Left renal pelvis (tissue), 4 donors: ENCODE measurements at places on chromosomes 12 and 14. TPM values are rescaled to one million over a fixed set of nuclear protein-coding genes. Genes with fewer than 3 reads are reported as not detected.

GRCh38 chr12:53225635-53226424 lies 6.2 kb downstream of the RARG start:
- DNase-seq = no peak

GRCh38 chr12:6817098-6817497 lies 4.5 kb upstream of the GPR162 start:
- no peak for DNase-seq

DNA sequence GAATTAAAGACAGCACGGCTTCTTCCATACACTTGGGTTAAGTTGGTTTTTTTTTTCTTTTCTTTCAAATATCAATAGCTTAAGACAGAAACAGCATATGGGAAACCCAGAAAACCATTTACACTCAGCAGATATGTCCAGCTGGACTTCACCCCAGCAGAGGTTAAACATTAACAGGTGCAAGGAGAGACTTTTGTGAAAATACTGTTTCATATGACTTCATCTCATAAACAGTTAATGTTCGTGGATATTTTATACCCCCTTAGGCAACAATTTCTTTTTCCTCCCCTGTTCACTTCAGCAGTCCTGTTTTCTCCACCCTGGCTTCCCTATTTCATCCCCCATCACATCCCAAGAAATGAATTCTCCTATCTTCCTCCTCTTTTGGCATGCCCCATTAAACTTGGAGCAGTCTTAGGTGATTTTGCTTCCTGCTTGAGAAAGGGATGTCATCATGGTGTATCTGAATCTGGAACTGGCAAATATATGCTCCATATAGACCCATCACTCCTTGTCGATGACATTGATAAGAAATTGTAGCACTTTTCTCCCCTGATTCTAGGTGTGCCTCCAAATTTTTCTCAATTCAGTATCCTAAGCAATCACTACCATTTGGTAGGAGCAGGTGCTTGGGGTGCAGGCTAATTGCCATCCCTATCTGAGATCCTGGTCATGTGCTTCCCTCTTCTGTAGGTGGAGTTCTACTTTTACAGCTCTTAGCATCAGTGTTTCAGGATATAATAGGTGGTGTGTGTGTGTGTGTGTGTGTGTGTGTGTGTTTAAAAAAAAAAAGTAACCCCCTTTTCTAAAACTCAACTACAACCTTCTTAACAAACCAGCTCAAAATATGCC lies 67.9 kb downstream of the BMP4 start:
- no peak for DNase-seq

- DNase-seq = no peak
These were observed 105.9 kb upstream of the TTC7B start for GRCh38 chr14:90922141-90922540.

ADAM21 gene
- 0.36 TPM for polyA plus RNA-seq

DNA sequence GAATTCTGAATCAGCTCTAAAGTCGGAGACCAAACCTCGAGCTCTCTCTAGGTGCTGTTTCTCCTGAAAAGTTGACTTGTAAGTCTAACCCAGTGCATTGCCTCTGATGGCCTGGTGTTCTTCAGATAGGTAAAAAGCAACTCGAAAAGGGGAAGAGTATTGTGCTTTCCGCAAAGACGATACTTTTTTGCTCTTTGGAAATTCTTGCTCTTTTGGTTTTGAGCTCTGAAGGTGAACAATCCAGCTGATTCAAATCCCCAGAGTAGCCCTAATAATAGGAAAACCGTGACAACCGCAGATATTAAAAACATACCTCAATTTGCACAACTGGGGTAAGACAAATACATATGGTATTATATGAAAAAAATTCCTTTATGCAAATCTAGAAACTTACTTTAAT lies 447.4 kb downstream of the RAD51B start:
- no peak for DNase-seq

- DNase-seq = no peak
These were observed 45.4 kb upstream of the NEDD1 start for GRCh38 chr12:96861656-96862055.

DNA sequence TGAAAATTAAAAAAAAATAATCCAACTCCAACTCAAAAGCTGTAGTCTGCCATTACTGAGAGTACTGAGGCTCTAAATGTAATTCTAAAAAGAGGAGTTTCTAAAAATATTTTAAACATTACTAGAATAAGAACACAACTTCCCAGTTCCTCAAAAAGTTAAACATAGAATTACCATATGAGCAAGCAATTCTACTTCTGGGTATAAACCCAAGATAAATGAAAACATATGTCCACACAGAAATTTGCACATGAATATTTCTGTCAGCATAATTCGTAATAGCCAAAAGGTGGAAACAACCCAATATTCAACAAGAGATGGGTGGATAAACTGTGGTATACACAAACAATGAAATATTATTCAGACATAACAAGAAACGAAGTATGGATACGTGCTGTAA lies 15.0 kb upstream of the NR2C1 start:
- DNase-seq = no peak

DNA sequence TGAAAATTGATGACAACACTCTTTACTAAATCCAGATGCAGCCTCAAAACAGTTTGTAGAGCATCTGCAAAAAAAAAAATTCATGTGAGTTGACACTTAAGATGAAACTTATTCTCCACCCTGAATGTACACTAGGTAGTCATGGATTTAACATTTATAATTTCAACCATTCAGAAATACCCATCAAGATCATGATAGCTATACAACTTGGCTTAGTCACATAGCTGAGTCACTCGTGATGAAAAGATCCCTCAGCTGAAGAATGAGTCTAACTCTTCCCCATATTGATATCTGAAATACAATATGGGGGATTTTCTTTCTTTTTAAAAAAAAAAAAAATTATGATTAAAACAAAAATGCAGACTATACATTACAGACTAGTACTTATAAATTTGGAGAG lies 104.8 kb upstream of the PLEKHG7 start:
- DNase-seq = no peak

DNA sequence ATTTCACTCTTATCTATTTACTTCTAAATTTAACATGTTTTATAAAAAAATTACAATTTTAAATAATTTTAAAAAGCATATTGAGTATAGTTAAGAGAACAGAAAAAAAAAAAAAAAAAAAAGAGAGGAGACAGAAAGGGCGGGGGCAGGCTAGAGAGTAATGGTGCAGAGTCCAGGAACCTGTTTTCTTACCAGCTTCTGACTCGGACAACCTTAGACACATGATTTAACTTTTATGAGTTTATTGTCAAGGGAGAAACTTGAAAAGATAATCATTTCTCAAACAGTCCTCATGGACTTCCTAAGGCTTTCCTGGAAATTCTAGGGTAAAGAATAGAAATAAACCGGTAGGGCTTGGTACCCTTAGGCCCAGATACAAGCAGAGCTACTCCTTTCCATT lies 84.3 kb downstream of the RPS6KA5 start:
- no peak for DNase-seq

GRCh38 chr14:89719366-89720075 lies 235.0 kb downstream of the EFCAB11 start:
- DNase-seq = no peak

GRCh38 chr12:76028571-76029277 lies 2.9 kb downstream of the PHLDA1 start:
- no peak for DNase-seq

DNA sequence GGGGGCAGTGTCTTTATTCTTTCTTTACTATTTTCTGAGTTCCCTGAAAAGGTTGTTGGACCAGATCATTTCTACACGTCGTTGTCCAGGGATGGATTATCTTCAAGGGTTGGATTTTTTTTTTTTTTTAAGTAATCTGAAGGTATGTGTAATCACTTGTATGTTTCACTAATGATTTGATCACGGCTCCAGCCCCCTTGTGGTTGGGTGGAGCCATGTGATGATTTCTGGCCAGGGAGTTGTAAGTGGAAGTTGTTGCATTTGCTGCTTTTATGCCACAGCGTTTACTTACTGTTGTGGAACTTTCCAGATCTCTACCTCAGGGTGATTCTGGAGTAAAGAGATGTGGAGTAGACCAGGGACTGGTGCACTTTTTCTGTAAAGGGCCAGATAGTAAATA lies 390.3 kb downstream of the AACS start:
- DNase-seq = no peak

DNA sequence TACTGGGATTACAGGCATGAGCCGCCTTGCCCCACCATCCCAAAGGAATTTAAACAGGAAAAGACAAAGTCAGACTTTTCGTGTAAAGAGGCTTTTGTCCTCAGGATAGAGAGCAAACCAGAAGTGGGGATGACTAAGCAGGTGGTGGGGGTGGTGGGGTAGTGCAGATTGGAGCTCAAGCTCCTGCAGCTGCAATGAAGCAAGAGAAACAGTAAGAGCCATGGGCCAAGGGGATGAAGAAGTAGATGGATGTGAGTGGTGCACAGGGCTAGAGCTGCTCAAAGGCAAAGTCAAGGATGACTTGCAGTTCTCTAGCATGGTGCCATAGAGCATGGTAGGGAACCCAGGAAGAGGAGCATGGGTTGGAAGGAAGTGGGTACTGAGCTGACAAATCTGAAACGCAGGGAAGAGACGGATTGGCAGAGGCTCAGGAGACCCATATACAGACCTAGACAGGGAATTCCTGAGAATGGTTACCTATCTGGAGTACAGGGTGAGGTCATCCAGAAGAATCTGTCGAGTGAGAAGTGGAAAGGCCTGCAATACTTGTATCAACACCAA lies 11.4 kb upstream of the RNF34 start:
- DNase-seq = no peak

ZNF839 gene
- polyA plus RNA-seq = 19.5 TPM

DNA sequence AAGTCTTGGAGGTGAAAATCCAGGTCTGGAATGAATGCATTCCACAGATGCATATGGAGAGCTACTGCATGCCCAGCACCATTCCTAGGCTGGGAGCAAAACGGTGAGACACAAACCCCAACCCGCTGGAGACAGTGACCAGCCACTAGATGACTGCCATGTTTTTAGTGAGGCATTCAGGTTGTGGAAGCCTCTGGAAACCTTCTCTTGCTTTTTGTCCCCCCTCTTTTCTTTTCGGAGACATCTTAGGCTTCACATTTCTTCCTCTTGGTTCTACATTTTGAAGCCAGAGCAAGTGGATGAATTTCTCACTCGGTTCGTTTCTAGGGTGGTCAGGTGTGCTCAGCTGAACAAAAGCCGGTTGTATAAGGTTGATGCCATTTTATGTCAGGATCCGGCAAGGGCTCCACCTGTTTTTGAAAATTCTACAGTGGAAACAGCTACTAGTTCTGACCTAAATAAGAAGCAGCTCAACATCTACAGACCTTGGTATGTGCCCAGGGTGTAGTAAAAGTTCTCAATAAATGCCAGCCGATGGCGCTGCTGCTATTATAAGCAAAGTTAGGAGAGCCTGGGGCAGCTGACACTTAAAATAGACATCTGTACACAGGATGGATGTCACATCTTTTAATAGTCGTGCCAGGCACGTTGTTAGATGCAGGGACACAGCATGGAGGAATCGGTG lies 1.8 kb upstream of the ZNF839 start:
- DNase-seq = no peak

DNA sequence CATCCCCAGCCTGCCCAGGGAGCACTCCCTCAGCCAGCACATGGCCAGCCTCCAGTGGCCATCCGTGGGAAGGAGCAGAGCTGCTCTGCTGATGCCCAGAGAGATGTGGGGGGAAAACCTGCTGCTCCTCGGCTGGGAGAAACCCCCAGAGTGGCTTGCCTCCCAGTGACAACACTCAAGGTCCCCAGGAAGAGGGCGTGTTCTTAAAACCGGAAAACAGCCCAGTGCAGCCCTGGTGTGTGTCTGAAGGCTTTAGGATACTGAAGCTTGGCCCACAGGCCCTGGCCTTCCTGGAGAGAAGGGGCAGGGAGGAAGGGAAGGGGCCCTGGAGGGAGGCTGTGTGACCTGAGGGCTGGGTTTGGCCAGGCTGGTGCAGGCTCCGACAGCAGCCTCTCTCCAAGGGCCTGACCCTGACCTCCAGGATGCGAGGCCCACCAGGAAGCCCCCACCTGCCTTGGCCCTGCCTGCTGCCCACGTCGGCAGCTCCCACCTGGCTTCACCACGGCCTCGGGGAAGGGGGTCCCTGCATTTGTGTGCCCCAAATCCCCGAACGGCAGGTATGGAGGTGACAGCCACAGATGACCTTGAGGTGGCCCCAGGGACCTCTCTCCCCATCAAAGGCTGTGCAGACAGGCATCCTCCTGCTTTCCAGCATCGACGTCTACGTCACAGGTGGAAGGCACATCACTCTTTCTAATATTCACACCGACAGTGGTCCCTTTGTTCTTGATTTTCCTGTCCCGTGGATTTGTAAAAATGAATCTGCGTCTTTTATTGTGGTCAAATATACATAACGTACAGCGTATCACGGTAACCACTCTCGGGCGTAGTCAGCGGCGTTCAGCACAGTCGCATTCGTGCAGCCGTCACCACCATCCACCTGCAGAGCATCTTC lies 190.0 kb upstream of the C14orf180 start:
- no peak for DNase-seq

- DNase-seq = no peak
These were observed 2.4 kb downstream of the TIGAR start for GRCh38 chr12:4323396-4323795.

DNA sequence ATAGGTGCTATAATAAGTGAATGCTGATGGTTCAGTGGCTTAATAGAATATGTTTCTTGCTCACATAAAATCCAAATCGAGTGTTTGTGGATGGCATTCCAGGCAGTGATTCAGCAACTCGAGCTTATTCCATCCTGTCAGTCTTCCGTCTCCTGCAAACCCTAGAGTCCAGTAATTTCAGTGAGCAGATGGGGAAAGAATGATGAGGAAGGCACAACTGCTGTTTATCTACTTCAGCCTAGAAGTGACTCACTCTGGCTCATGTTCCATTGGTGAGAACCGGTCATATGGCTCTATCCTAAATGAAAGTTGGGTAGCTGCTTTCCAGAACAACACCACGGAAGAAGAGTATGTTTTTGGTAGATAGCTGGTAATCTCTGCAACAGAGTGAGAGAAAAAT lies 421.8 kb upstream of the PDE3A start:
- no peak for DNase-seq
